Type B pancreatic cell (in vitro differentiated cells): ENCODE measurements at places on chromosomes 6 and 20.

GRCh38 chr6:125354649-125355048 lies 52.9 kb upstream of the HDDC2 start:
- no peak for DNase-seq

- no peak for DNase-seq
These were observed 93.7 kb upstream of the CBLN4 start for GRCh38 chr20:56098981-56099500.

DNA sequence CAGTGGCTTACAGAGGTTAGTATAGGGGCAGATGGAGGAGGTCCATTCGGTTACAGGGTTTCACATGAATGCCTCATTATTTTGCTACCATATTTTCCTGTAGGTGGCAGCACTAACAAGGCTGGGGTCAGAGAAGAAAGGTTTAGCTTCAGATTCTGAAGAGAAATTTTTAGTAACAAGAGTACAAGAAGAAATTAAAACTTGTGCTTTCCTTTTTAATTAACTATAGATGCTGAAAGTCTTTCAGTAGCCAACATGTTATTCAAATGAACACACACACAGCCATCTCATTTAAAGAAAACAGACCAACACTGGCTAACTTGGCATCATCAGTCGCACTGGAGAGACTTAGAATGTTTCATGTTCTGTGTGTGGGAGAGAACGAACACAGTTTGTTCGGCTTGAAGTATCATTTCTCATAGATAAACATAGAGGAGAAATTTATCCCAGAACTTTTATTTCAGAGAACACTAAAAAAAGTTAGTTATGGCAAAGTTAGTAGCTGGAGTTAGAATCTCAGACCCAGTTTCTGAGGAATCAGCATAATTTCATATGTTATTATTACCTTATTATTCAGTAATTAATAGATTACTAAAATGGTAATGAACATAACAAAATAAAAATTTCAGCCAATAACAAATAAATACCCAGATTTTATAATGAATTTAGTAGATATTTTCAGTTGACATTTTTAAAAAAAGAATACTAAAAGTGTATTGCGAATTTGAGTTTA lies 314.0 kb upstream of the RSPO3 start:
- DNase-seq = no peak

- no peak for DNase-seq
These were observed 357.4 kb upstream of the PLCB4 start for GRCh38 chr20:8711501-8711900.

GRCh38 chr6:112087916-112088315 lies 525 bp downstream of the FAM229B start:
- no peak for DNase-seq

DNA sequence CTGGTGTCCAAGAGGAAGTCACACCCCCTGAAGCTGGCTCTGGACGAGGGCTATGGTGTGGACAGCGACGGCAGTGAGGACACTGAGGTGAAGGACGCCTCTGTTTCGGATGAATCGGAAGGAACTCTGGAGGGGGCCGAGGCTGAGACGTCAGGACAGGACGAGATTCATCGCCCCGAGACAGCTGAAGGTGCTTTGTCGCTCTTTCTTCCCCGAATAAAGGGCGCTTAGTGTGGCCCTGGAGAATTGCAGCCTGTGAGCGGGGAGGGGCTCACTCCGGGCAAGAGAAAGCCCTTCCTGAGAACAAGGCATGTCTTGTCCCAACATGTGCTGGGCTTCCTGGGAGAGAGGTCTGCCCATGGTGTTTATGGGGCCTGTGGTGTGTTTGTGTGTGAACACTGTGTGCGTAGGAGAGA lies 41.4 kb downstream of the MYT1 start:
- no peak for DNase-seq

- DNase-seq = no peak
These were observed 143.7 kb downstream of the SYNDIG1 start for GRCh38 chr20:24612799-24613775.
